ENCODE measurements at places on chromosomes 3 and 15.

DNA sequence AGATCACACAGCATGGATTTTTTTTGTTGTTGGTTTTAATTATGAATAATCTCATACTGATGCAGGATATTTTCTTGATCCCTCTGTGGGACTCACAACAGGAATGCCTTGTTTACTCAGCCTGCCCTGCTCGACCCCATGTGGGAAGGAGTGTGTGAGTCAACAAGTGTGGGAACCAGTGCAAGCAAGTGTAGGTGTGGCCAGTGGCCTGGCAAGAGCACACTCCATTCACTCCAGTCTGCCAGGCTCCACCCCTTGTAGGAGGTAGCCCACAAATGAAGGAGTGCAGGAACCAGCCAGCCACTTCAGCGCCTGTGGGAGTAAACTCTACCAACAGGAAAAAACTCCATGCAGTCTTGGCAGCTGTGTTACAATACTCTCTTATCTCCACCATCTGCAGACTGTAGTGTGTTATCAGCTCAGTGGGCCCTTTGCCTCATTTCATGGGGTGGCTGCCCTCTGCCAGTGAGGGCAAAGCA lies 393.6 kb downstream of the OTOL1 start:
- no peak for DNase-seq

GRCh38 chr3:182212479-182213076 lies 500.9 kb downstream of the SOX2 start:
- DNase-seq = no peak

GRCh38 chr15:72136170-72137051 lies 18.2 kb downstream of the SENP8 start:
- no peak for DNase-seq

GRCh38 chr3:25633919-25634318 lies 30.8 kb downstream of the TOP2B start:
- no peak for DNase-seq

DNA sequence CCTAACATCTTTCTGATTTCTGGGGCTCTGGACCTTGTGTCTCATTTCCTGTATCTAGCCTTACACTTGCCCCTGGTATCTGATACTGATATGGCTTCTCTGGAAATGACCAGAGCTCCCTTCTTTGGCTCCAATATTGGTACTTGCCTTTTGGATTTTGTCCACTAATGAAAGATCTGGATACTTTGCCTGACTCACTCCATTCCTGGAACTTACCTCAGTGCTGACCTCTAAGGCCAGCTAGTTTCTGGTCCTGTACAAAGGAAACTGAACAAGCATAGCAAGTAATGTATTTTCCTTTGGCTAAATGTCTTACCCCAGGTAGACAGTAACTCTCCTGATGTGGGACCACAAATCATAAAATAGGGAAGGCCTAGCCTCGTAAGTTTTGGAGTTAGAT lies 93.8 kb upstream of the SLC4A7 start:
- no peak for DNase-seq

All from omental fat pad (tissue), 4 donors.